ENCODE measurements at places on chromosomes 7 and 10.

DNA sequence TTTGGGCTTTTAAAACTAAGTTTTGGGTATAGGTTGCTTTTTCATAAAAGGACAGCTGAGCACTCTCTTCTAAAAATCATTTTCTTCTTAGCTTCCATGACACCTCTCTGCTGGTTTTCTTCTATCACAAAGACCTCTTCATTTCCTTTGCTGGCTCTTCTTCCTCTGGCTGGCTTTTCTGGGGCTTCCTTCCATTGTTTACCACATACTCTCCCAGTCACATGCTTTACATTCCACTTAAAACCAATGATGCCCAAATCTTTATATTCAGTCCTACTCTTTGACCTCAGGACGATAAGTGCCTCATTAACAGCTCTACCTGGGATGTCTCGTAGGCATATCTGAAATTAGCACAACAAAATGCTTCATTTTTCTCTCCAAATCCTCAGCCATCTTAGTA lies 26.8 kb downstream of the FAM133B start:
- DNase-seq, result no peak

- no peak for DNase-seq
Measured at GRCh38 chr10:49166484-49167400, 21.4 kb downstream of the TMEM273 start.

DNA sequence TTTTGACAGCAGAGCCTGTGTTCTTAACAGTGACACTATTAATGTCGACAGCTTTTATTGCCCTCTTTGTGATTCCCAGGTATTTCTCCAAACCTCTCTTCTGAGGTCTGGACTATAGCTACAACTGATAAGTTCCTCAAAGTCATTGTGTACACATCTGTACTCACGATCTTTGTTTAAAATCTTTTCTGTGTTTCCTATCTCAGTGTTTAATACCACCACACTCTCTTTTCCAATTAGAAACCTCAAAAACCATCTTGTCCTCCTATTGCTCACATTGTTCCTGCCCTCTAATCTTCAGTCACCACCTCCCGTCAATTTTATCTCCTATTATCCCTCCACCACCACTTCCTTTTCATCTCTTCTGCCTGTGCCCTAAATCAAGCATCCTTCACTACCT lies 12.9 kb upstream of the WASL start:
- no peak for DNase-seq

GRCh38 chr7:142345811-142346210 lies 88.0 kb upstream of the PRSS58 start:
- DNase-seq, result no peak

- no peak for DNase-seq
Measured at GRCh38 chr7:90563286-90563685, 32.8 kb upstream of the CDK14 start.

GRCh38 chr10:83553366-83553765 lies 585.9 kb upstream of the GHITM start:
- no peak for DNase-seq

DNA sequence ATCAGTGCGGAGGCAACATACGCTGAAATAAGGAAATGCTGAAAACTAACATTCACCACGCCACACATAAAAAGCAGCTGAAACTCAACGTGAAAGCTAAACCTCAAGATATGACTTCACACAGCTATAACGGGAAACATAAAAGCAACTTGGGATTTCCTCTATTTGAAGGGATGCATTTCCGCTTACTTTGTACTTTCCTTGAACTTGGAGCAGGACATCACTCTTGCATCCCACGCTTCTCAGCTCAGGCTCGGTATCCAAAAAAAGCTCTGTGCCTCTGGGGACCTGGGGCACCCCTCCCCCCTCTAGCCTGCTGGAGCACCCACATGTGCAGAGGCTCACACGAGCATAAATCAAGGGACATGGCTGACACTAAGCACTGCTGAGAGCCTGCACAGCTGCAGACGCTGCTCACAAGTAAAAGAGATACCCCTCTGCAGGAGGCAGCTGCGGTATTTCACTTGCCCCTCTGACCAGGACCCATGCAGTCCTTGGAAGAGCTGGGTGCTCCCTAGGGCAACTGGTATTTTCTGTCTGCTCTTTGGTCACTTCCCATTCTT lies 34.2 kb downstream of the PARD3 start:
- DNase-seq, result no peak

DNA sequence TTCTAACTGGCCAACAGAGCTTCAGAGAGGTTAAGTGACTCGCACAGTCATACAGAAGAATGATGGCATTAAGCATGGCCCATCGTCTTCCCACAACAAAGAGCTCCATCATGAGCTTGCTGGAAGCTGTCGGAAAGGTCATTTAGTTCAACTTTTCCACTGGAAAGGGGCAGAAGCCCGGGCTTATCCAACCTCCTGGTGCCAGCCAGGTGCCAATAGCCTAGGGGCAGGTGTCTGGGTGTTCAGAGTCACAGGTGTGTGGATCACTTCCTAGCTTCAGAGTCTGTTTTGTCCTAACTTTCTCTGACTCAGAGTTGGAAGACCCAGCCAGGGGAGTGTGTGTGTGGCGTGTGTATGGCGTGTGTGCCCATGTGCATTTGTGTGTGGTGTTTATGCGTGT lies 1.3 kb upstream of the TRPV6 start:
- DNase-seq, result no peak

DNA sequence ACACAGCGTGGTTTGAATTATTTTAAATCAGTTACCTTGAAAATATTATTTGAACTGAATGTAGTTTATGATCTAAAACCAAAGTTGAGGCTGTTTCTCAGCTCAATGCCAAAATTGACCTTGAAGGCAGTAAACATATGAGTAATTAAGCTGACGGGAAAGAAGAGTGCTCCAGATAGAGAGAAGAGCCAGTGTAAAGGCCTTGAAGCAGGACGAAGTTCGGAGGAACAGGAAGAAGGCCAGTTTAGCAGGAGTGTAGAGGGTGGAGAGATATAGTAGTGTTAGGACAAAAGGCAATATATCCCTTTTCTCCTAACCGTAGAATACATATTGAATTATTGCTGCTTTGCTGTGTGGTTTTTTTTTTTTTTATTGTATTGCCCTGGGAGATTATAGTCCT lies 63.2 kb downstream of the CYP51A1 start:
- no peak for DNase-seq

GRCh38 chr7:111027396-111027795 lies 63.5 kb upstream of the LRRN3 start:
- DNase-seq, result no peak

- peak; percentile 42 for DNase-seq
Measured at GRCh38 chr7:92768501-92769393, 67.6 kb downstream of the CDK6 start.

GRCh38 chr10:78830062-78830975 lies 238.4 kb upstream of the ZMIZ1 start:
- DNase-seq, result no peak

DNA sequence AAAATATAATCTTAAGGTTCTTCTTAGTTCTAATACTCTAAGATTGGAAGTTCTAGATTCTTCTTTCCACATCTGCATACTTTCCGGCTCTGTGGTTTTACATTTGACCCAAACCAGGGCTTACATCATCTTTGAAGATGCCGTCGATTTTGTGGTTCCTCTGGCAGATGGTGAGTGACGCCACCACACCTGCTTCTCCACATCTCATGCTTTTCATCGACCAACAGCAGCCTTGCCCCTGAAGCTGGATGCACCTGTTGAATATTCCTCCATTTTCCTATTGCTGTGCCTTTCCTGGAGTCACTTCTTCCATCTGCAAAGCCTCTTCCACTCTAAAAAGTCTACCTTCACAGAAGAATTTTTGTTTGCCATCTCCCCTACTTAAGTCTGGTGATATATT lies 121.3 kb downstream of the PRKCQ start:
- DNase-seq, result no peak

DNA sequence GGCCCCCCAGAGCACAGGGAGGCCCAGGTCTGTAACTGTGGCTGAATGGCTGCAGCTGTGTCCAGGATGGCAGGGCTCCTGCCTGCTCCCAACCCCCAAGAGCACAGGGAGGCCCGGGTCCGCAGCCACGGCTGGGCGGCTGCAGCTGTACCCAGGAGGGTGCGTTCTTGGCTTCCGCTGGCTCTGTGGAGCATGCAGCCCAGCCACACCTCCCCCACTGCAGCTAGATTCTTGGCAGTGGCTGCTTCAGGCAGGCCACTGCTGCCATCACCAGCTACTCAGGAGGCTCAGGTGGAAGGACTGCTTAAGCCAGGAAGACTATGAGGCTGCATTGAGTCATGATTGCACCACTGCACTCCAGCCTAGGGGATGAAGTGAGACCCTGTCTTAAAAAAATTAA lies 27.9 kb downstream of the C7orf25 start:
- no peak for DNase-seq

- DNase-seq, result no peak
Measured at GRCh38 chr7:82542665-82543064, 99.1 kb upstream of the CACNA2D1 start.

- DNase-seq, result peak; percentile 43
Measured at GRCh38 chr10:8137272-8137681, 82.8 kb downstream of the GATA3 start.

GRCh38 chr10:15809450-15809849 lies 50.9 kb downstream of the MINDY3 start:
- no peak for DNase-seq

DNA sequence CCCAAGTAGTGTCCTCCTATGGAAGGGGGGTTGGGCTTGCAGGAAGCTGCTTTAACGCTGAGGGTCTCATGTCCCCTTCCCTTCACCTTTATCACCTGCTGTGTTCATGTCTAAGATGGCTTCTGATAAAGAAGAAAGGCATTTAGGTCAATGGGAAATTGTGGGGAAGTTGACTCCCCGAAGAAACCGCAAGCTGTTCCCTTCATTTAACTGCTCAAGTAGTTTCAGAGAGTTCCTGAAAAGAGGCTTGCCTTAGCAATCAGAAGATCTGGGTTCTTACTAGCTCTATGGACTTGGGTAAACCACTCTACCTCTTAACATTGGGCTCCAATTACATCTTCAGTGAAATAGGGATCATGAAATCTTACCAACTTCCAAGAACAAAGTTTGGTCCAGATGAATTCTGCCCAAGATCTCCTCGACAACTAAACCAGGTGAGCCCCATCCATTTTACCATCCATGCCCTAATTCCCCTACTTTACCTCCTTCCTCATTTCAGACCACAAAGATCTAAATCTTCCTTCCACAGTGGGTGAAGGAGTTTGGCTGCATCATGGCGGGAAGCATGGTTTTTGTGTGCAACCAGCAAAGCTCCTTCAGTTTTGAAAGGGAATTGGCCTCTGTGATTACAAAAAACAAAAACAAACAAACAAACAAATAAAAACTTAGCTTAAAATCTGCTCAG lies 30.4 kb upstream of the UCN3 start:
- no peak for DNase-seq

- no peak for DNase-seq
Measured at GRCh38 chr10:78750418-78750817, 318.3 kb upstream of the ZMIZ1 start.

- no peak for DNase-seq
Measured at GRCh38 chr10:123378302-123378701, 224.1 kb downstream of the BUB3 start.

- DNase-seq, result no peak
Measured at GRCh38 chr7:64494912-64495461, 67.9 kb downstream of the ZNF680 start.

DNA sequence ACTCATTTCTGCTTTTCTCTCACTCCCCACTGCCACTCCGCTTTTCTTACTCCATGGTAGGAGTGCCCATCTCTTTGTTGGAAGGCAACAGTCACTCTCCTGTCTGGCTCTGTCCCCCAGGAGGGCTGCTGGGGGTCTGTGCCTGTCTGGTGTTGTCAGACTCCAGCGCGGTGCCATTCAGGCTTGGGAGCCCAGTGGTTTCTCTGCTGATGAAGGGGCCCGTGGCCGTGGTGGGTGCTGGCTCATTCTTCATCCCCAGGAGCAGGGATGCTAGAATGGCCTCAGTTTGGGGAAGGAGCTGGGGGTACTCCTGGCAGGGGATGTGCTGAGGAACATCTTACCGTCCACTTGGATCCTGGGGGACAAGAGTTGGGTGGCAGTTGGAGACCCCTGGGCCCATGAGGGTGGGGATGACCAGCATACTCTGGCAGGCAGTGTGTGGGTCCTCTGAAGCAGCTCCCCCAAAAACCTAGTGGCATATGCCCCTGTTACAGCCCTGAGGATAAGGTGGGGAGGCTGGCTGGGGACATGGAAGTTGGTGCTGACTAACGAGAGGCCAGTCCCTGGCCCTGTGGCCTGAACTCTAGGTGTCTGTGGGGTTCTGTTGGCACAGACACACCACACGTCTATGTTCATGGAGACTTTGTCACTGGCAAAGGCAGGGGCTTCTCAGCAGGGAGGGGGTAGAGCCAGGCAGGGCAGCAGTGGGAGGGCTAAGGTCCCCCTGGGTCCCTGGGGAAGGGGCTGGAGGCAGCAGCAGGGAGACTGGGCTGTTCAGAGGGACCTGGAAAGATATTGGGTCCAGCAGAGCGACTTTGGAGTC lies 102.8 kb upstream of the RET start:
- no peak for DNase-seq

DNA sequence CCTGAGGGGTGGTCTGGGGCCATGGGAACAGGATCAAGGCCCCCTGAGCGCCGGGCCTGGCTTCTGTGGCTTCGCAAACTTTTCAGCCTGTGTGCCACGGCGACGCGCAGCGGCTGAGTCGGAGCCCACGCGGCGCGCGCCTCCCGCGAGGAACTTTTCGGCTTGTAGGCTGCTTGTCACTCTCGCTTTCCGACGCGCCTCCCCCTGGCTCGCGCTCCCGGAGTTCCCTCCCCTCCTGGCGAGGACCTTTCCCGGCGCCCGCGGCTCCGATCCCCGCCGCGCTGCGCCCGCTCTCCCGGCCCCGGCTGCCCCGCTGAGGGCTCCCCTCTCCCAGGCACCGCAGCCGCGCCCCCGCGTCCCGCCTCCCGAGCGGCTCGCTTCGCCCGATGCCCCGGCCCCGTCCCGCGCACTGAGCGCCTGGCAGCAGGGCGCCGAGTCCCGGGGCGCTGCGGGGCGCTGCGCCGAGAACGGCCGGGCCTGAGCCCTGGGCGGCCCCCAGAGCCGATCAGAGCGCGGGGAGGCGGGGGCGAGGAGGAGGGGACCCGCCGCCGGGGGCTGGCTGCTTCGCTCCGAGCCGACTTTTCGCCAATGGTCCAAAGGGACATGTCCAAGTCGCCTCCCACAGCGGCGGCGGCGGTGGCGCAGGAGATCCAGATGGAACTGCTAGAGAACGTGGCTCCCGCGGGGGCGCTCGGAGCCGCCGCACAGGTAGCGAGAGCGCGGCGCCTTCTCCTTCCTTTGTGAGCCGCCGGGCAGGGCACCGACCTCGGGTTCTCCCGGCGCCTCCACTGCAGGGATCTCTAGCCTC lies at the start of gene CACNB2:
Gene CACNB2, plus strand, starts transcription at position 276 of the 808 bp plus-strand sequence.
- no peak for DNase-seq

- DNase-seq, result no peak
Measured at GRCh38 chr10:22597138-22597537, 117.2 kb downstream of the PIP4K2A start.
